ENCODE measurements at places on chromosomes 7 and 10.
A peak's percentile ranks its signal among the peaks of the same experiment; 100 is the strongest.

DNA sequence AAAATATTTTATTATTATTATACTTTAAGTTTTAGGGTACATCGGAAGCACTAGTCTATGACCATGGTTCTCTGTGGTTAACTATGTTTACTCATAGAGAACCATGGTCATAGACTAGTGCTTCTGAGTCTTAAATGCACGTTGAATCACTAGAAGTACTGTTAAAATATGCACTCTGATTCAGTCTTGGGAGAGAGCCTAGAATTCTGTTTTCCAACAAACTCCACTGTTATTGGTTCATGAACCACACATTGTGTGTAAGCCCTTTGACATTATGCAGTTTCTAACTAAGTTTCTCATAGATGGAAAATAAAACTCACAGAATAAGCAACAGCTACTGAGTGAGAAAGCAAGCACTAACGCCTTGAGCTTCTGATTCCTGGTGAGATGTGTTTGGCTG is 1120.6 kb downstream of the SORCS1 start:
- DNase-seq: no peak

DNA sequence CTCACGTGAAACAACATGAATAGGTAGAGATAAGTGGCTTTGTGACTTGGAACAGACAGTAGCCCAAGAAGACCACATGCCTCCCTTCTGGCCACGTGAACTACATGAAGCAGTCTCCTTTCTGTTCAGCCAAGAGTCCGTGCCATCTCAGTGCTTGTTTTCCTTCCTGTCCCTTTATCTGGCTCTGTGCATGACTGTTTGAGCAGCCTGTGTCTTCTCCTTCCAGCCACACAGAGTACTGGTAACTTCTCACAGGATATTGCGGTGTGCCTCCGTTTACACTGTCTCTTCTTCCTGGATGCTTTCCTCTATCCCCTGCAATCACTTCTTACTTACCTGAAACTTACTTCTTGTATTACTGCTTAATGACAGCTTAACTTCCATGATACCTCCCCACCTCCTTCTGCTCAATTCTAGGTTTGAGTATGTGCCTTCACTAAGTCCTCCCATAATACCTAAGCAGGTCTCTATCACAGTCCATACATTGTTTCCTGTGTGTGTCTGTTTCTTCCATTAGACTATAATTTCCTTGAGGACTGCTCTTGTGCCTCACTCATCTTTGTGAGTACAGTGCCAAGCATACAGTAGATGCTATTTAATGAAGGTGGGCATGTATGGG is 748.7 kb downstream of the AUTS2 start:
- no peak for DNase-seq

DNA sequence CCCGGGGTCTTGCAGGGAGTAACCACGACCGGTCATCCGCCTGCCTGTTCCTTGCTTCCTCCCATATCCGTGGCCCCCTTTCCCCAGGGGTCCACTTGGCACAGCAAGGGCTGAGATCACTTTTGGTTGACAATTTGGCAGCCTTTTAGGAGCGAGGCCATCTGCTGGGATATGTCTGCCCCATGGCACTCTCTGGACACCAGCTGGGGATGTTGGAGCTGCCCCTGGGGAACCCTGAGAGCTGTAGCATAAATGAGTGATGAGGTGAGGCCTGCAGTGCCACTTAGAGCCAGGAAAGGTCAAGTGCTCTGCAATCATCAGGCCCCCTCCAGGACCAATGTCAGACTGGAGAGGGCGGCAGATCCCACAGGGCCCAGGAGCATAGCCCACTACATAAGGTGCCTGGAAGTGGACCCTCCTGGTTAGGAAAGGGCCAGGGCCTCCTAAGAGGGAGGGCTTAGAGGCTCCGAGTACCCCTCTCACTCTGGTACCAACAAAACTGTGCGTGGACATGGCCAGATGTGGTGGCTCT is 92.1 kb downstream of the HIP1 start:
- no peak for DNase-seq

GRCh38 chr10:12781976-12782375 is 219.5 kb downstream of the CCDC3 start:
- no peak for DNase-seq

- no peak for DNase-seq
Observed at GRCh38 chr7:100547872-100548271, 8.9 kb downstream of the AGFG2 start.

- DNase-seq: no peak
Observed at GRCh38 chr7:15921576-15921975, 235.1 kb upstream of the MEOX2 start.

GRCh38 chr10:92692080-92692671 is 2.4 kb downstream of the HHEX start:
- DNase-seq: no peak

- DNase-seq: no peak
Observed at GRCh38 chr10:72702868-72703581, 11.1 kb downstream of the MCU start.

GRCh38 chr7:42527004-42527403 is 290.0 kb upstream of the GLI3 start:
- no peak for DNase-seq

- DNase-seq: no peak
Observed at GRCh38 chr10:132409667-132410028, 12.6 kb downstream of the PWWP2B start.

DNA sequence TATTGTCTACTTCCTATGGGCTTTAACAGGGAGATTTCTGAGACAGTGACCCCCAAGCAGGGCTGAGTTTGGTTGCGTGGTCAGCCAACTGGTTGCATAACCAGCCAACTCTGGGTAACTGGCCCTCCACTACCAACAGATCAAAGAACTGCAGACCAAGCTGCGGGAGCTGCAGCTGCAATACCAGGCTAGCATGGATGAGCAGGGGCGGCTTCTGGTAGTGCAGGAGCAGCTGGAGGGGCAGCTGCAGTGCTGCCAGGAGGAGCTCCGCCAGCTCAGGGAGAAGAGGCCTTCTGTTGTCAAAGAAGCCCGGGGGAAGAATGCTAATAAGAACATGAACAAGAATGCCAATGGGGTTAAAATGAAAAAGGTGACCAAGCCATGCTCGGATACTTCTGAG is 15.7 kb upstream of the FLNC start:
- DNase-seq: no peak

GRCh38 chr7:13850185-13850752 is 139.2 kb downstream of the ETV1 start:
- DNase-seq: no peak

GRCh38 chr7:69232445-69233376 is 365.6 kb upstream of the AUTS2 start:
- no peak for DNase-seq

DNA sequence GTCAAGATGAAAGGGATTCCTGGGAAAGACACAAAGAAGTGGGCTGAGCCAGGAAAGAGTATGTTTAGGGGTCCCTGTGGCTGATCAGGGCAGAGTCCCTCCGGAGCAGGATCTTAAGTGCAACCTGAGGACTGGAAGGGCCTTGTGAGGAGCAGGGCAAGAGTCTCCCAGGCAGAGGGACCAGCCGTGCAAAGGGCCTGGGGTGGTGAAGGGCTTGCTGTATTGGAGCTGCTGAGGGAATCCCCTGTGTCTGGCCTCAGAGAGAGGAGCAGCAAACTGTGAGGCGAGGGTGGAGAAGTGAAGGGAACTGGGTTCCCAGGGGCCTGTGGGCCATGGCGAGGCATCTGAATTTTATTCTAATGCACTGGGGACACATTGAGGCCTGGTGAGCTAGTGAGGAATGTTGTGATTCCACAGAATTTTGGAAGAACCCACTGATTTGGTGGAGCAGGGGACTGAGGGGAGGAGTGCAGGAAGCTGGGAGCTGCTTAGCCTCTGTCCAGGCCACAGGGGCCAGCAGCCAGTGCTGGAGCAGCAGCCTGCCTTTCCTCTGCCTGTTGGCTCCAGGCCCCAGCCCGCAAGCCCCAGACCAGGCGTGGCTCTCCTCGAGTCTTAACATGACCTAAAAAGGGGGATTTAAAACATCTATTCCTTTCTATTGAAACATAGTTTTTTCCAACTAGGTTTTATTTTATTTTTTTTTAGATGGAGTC is 138.4 kb upstream of the IGFBP3 start:
- DNase-seq: no peak

GRCh38 chr7:28088032-28088431 is 92.6 kb downstream of the JAZF1 start:
- DNase-seq: no peak

- DNase-seq: peak; percentile 95
Observed at GRCh38 chr7:2353936-2354185, 766 bp upstream of the EIF3B start.

DNA sequence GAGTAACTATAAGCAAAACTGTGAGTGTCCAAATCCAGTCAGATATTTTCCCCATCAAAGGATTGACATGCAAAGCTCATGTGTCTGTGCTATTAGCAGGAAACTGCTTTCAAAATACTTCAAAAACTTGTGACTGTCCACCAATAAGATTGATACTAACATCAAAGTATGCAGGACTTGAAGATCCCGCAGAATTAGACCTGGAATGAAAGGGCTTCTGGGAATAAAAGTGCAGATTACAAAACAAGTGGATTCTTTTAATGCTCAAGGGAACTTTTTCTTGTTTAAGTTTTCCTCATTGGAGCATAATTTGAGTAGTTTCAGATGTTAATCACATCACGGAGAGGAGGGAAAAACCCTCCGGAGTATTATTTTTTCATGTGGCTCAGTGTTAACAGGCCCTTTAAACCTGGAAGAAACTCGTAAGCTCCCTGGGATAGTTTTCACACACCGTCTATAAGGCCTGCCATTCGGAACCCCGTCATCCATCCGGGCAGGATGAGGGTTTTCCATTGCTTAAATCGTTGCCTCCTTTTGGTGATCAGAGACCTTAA is 33.9 kb upstream of the MKX start:
- no peak for DNase-seq

GRCh38 chr10:20677340-20677739 is 219.8 kb downstream of the NEBL start:
- no peak for DNase-seq

- DNase-seq: no peak
Observed at GRCh38 chr7:116317907-116318306, 107.6 kb downstream of the TES start.

DNA sequence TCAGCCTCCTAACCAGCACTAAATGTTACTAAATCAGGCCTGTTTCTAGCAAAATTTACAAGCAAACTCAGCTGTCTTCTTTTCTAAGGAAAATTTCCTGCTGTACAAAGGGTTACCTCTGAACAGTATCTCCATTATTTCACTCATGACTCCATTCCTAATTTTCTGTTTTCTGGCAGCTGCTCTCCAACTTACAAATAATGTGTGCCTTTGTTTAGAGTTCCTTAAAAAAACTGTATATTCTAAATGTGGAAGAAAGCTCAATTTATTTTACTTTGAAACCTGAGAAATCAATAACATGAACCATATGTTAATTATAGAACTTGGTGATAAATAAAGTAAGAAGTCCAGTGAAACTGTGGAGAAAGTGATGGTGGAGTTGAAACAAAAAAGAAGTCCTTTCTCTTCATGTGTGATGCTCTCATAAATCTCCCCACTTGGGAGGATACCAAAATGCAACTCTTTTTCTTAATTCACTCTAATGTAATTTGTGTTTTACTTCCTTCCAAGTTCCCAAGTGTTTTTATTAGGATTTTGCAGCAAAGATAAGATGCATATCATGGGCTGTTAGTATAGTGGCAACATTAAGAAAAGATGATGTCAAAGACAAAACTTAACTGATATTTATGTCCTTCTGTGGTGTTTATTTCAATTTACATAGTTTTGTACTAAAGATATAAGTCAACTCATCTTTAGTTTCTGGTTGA is 74.8 kb downstream of the CDK6 start:
- no peak for DNase-seq

DNA sequence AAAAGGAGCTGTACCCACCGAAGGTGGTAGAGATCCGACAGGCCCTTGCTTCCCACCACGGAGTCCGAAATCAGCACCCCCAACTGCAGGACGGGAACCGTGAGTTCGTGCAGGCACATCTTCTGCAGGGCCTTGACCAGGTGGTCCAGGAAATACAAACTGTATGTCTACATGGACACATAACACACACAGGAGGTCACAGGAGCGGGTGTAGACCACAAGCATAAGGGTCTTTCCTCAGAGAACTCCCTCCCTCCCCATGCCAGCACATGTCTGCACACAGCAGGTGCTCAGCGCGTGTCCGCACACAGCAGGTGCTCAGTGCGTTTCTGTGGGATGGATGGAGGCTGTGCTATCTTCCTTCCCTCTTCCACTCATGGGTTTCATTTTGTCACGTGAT is 69.7 kb downstream of the CFAP46 start:
- peak; percentile 77 for DNase-seq

GRCh38 chr7:116284390-116284789 is 74.1 kb downstream of the TES start:
- DNase-seq: no peak

- no peak for DNase-seq
Observed at GRCh38 chr10:133226251-133226808, 3.7 kb upstream of the UTF1 start.

- no peak for DNase-seq
Observed at GRCh38 chr7:31761646-31762045, 74.6 kb downstream of the PPP1R17 start.

GRCh38 chr10:26274391-26274790 is 57.8 kb downstream of the GAD2 start:
- DNase-seq: no peak

GRCh38 chr10:63899673-63900300 is 378.6 kb downstream of the REEP3 start:
- no peak for DNase-seq
